LHCN-M2 (cell line): ENCODE measurements at places on chromosomes 4 and X. TPM values are rescaled to one million over a fixed set of nuclear protein-coding genes. Genes with fewer than 3 reads are reported as not detected.

NPNT gene
- not detected in 2 replicates for total RNA-seq

- peak; percentile 76 for DNase-seq
These were observed 41.6 kb downstream of the ARHGAP10 start for GRCh38 chr4:147773261-147774184.

GRCh38 chr4:130056286-130056685, 960.3 kb downstream of the C4orf33 start:
- DNase-seq = no peak

FGD1 gene
- total RNA-seq = 6.4 and 7.1 TPM in 2 replicates

DNA sequence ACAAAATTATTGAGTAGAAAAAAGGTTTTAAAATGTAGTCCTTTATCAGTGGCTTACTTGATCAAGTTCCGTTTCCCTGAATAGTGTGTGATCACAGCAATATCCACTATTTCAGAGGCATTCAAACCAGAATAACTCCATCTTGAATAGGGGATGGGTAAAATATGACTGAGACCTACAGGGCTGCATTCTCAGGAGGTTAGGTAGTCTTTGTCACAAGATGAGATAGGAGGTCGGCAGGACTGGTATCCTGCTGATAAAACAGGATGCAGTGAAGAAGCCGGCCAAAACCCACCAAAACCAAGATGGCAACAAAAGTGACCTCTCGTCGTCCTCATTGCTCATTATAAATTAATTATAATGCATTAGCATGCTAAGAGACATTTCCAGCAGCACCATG, 24.7 kb downstream of the TSPAN6 start:
- no peak for DNase-seq

TBX22 gene
- not detected in 2 replicates for total RNA-seq

CEP135 gene
- total RNA-seq = 9.0 and 10.8 TPM in 2 replicates

TKTL2 gene
- not detected in 2 replicates for total RNA-seq

DNA sequence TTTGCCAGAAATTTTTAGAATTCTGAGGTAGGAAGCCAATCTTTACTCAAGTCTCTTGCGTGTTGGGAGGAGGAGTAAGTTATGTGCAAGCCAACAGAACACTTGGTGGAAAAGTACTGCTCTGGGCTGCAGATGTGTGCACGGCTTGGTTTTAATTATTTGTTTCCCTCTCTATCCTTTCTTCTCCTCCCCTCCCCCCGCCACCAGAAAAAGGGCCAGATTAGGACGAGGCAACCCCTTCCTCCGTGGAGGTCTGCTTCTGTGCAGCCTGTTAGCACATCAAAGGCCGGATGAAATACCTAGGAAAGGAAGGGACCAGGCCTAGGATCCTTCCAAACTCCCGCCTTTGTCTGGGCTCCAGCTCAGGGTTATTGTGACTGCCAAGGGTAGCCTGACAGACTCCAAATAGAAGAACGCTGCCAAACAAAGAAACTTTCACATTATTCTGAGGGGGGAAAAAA, 1.0 kb upstream of the PGRMC1 start:
- no peak for DNase-seq

SSX2B gene
- total RNA-seq = not detected in 2 replicates

DNA sequence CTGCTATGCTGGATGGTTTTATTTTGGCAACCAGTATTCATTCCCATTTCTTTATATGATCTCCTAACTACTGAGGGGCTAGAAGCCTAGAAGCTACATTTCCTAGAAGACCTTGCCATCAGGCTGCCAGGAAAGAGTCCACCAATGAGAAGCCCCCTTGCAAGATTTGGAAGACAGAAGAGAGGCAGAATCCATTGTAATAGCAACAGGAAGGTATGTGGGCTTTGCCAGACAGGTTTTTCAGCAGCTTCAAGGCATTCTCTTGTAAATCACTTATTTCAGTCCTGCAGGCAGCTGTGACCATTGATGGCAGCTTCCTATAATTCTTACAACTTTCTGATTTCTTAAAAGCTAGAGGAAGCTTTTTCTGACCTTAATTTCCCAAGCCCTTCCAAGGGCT, 148.3 kb upstream of the NHS start:
- no peak for DNase-seq

DNA sequence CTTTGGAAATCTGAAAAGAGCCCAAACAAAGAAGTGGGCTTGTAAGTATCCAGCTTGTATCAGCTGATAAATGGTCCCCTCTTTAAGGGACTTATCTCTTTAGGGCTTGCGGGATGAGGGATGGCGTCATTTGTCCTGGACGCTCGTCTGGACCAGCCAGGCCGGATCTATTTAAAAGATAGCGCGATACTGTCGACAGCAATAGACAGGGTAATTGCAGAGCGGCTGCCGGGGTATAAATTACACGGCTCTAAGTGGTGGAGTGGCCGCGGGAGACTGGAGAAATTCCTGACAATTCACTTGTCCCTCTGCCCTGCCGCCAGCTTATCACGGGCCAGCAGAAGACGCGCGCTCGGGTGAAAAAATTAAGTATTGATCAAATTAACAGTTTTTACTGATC, 90.7 kb downstream of the FAM53A start:
- no peak for DNase-seq
